ENCODE measurements at places on chromosomes 13 and 19. TPM values are rescaled to one million over a fixed set of nuclear protein-coding genes. Genes with fewer than 3 reads are reported as not detected.

The MCEMP1 gene
- total RNA-seq, result not detected

The ZNF415 gene
- 0.13 TPM for total RNA-seq

The CELF5 gene
- total RNA-seq, result 0.25 TPM

The ADGRE2 gene
- total RNA-seq, result 0.73 TPM

The LRP3 gene
- not detected for total RNA-seq

The OR7A5 gene
- total RNA-seq, result not detected

The EFNB2 gene
- total RNA-seq, result 0.13 TPM

DNA sequence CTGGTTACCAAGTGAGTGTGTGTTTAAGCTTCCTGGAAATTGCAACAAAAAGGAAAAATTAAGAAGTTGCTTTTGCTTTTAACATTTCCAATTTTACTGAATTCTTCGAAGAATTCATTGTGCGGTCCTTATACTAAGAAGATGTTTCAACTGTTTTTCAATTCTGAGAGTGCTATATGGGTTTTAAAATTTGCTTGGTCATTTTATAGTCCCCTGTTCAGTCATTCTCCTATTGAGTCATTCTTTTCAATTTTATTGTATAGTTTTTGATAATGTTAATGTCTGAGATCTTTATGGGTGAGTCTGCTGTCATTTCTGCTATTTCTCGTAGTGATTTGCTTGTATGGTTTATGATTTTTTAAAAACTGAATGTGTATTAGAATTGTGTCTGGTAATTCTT lies 26.5 kb downstream of the UBA2 start:
- no peak for DNase-seq

DNA sequence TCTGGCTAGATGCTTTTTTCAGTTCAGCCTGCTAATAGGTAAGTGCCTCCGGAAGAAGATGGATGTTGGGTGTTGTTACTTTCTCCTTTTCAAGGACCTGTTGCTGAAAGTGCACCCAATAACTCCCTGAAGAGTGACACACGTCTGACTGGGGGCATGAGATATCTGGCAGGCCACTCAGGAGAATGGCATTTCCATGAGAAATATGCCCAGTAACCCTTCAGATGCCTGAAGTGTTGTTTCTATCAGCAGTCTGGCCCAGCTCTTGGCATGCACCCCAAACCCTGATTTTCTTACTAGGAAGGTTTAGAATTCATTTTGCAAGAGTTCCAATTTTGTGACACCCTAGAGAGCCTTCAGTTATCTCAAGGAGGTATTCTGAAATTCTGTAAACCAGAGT lies 71.5 kb downstream of the ARHGAP35 start:
- DNase-seq, result no peak

- DNase-seq, result no peak
Observed at GRCh38 chr13:32731576-32731975, 145.3 kb downstream of the PDS5B start.

GRCh38 chr13:33472446-33472845 lies 186.9 kb upstream of the STARD13 start:
- DNase-seq, result no peak

GRCh38 chr13:75913925-75914324 lies 277.8 kb downstream of the LMO7 start:
- DNase-seq, result no peak

GRCh38 chr13:22135446-22135845 lies 464.6 kb downstream of the FGF9 start:
- DNase-seq, result no peak

DNA sequence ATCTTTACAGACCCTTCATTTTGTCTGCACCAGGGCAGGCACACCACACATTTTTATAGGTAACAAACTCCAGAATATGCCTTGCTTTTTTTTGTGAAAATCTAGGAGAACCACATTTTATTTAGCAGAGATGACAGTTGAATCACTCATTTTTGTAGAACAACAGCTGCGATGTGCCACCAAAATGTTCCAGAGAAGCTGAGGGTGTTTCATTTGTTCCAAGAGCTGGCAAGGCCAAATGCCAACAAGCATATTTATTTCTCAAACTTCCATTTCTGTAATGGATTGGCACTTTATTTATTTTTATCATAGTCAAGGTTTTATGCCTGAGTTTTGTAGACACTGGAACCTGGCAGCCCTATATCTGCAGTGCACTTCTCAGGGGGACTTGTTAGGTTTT lies 10.4 kb downstream of the OLFM4 start:
- no peak for DNase-seq

DNA sequence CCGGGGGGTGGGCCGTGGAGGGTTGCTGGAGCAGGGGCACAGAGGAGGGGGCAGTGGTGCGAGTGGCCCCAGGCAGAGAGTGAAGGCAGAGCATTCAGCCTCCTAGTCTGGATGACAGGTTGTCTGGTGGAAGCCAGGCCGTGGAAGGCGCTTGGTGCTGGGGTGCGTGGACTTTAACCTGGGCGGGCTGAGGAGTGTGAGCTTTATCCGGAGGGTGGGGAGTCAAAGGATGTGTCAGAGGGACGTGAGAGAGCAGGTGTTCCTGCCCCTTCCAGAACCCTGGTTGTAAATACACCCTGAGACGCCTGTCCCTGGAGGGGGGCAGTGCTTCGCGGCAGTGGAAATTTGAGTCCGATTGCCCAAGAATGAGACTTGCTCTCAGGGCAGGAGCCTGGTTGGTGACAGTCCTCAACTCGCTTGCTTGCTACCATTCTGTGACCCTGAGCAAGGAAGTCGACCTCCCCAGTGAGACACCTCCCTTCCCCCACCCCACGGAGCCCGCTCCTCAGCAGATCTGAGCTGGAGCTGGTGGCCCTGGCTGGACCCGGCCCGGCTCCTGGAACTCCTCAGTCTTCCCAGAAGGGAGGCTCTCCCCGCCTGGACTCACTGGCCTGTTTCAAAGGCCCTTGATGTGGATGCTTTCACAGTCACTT lies 2.3 kb downstream of the SPPL2B start:
- no peak for DNase-seq

GRCh38 chr13:59364641-59365085 lies 799.1 kb downstream of the DIAPH3 start:
- no peak for DNase-seq

DNA sequence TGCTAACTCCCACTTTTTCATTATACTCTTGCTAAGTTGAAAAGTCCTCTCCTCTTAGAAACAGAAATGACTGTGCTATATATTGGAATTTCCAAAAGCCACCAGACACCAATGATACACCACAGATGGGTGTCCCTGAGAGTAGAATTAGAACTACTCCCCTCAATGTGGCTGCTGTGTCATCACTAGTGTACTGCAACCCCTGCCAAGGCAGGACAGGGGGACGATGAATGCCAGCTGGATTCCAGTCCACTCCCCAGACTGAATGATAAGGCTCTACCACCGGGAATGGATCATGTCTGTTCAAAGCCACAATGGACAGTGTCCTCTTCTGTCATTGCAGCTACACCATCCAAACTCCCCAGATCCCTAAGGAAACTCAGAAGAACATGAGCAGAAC lies 69.7 kb upstream of the EDNRB start:
- DNase-seq, result no peak

DNA sequence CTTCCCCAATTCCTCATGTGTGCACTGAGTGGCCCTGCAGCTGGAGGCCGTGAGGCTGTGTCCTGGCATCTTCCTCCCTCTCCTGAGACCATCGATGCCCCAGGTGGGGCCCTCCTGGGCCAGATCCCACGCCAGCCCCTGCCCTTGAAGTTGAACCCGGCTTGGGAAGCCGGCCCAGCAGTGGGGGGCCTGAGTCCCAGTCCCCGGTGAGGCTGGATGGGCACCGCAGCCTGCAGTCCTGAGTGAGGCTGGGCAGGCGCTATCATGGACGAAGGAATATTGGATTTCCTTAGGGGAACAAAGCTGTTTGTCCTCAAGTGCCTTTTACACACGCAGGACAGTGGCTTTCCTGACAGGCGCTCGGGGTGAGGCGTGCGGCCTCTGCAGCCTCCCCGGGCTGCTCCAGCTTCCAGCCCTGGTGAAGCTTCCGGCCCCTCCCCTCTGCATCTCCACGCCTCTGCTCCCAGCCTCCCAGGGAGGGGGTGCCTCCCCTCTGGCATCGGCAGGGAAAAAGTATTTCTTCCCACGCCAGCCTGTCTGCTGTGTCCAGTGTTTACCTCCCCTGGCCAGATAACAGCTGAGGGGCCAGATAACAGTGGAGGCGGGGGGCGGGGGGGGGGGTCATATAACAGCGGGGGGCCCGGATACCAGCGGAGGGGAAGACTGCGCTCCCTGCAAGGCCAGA lies 159.5 kb downstream of the KDM4B start:
- no peak for DNase-seq

DNA sequence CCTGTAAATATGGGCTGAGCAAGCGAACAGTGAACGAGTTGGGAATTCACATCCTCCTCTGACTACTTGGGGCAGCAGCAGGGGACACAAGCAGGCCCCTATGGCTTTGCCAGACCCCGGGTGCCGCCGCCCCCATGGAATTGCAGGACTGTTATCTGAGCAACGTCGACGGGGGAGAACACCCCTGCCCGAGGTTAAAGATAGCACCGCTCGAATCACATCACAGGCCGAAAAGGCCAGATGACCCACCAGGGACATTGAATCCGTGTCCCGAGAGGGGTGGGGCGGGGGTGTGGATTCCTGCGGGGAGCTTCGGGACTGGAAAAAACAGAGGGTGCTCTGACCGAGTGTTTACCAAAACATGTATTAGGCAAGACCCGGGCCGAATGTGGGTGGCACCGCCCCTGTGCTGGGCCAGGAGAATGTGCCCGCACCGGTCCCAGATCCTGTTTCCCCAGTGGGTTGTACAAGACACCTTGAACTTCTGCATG lies 9.1 kb downstream of the FEM1A start:
- DNase-seq, result no peak

DNA sequence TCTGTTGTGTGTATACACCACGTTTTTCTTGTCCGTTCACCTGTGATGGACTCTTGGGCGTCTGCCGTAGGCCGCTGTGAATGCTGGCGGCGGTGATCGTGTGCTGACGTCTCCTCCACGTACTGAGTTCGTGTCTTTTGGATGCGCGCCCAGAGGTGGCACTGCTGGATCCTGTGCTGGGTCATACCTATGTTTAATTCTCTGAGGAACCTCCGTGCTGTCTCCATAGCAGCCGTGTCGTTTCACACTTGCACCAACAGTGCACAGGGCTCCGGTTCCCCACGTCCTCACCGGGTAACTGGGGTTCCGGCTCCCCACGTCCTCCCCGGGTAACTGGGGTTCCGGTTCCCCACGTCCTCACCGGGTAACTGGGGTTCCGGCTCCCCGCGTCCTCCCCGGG lies 56.2 kb downstream of the ATP11A start:
- no peak for DNase-seq
